ENCODE measurements at places on chromosomes 13 and 19.
A peak's percentile ranks its signal among the peaks of the same experiment; 100 is the strongest.

DNA sequence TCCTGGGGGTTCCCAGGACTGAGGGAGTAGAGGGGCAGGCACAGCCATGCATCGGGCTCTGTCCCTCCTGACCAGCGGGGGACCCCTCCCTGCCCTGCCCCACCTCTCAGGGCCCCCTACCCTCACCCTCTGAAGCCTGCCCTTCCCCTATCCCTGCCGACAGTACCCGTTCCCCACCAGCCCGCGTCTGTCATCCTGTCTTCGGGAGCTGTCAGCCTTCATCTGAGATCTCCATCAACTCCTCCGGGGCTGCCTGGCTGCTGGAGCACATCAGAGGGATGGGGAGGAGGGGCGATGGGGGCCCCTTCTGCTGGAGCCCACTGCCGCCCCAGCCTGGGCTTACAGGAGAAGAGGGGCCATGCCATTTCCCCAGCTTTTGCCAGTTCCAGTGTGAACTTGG lies 6.2 kb upstream of the SHD start:
- no peak for DNase-seq

DNA sequence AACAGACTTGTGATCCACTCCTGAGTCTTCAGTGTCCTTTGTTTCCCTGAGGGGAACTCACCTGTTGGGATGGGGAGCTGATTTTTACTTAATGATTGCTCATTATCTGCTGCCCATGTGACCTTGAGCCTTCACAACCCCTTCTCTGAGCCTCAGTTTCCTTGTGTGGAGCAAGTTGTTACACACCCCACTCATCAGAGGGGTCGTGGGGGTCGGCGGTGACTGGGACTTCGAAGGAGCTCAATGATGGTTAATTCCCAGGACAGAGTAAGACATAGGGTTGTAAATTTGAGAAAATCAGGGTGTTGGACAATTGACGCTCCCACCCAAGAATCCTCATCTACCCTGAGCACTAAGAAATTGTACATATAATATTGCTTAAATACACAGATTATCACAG lies 13.5 kb downstream of the LILRA5 start:
- DNase-seq = no peak

DNA sequence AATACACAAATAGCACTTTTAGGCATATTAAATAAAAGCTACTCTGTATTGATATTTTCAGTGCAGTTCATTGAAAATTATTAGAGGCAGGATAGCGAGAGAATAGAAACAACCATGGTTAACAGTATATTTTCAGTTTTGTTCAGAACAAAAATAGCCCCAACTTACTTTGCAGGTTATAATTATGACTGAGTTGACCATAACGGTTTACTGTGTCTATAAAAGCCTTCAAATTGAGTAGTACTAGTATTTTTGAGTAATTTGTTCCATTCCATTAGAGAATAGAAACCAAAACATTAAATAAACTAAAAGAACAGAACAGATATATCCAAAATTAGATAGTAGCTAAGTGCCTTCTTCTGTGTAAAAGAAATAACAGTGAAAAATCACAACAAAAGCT lies 1108.4 kb upstream of the PCDH20 start:
- DNase-seq = no peak

DNA sequence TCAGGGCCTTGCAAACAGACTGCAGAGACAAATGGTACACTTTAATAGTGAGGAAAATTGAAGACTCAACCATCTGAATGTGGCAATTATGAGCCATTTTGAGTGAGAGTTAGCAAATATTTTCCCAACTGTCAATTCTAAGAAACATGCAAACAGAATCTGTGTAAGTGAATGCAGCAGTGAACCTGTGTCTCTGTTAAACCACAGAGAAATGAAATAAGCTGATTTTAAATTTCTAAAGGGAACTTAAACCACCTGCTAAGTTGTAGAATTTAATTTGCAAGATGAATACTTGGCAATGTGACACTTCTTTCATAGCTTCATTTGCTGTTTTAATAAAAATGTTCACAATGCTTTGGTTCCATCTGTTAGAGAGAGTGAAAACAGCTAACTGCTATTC lies 42.0 kb upstream of the TDRD3 start:
- no peak for DNase-seq

DNA sequence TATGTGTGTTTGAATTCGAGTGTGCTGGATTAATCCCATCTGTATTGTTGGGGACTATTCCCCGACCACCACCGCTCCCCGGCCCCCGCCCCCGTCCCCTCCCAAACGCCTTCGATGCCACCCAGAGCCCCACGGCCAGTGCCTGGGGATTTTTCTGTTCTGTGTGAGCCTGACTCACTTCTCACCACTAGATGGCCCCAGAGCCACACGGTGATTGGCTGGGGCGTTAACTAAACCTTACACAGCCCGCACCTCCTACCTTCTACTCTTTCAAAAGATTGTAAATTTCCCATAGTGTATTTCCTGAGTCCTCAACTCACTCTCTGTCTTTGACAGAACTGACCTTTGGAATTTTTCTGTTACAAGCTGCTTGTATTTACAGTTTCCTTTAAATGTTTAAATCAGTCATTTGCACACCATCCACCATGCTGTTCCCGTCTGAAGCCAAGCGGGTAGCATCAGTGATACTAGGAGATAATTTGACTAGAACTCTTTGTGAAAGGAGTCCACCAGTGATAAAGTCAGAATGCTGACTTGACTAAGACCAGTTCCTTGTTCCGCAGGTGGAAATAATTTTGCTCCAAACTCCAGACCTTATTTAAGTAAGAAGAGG lies 61.4 kb downstream of the RFX2 start:
- peak; percentile 70 for DNase-seq

- no peak for DNase-seq
Observed at GRCh38 chr13:37797631-37798030, 71.9 kb downstream of the TRPC4 start.

DNA sequence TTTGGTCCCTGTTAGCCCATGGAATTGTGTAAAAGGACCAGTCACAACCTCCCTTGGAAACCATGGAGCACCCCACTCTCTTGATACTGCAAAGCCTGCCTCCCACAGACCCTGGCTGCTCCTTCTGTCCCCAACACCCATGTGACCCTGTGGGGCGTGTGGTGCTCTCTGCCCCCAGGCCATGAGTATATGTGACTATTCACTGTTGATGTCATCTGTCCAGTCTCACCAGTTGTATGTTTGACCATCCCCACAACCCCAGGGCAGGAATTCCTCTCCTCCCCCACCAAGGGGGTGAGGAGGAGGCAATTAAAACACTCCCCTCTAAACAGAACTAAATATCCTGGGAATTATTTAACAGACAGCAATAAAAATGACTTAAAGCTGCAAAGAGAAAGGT lies 35.2 kb downstream of the KCTD15 start:
- no peak for DNase-seq

- DNase-seq = no peak
Observed at GRCh38 chr13:102325321-102325720, 76.5 kb downstream of the FGF14 start.

GRCh38 chr13:82221621-82222020 lies 1660.7 kb downstream of the SLITRK1 start:
- DNase-seq = no peak

DNA sequence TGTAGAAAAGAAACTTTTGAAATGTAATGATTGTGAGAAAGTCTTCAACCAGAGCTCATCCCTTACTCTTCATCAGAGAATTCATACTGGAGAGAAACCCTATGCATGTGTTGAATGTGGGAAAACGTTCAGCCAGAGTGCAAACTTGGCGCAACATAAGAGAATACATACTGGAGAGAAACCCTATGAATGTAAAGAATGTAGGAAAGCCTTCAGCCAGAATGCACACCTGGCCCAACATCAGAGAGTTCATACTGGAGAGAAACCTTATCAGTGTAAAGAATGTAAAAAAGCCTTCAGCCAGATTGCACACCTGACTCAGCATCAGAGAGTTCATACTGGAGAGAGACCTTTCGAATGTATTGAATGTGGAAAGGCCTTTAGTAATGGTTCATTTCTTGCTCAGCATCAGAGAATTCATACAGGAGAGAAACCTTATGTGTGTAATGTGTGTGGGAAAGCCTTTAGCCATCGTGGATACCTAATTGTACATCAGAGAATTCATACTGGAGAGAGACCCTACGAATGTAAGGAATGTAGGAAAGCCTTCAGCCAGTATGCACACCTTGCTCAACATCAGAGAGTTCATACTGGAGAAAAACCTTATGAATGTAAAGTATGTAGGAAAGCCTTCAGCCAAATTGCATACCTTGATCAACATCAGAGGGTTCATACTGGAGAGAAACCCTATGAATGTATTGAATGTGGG lies 19.3 kb downstream of the ZNF583 start:
- DNase-seq = no peak

DNA sequence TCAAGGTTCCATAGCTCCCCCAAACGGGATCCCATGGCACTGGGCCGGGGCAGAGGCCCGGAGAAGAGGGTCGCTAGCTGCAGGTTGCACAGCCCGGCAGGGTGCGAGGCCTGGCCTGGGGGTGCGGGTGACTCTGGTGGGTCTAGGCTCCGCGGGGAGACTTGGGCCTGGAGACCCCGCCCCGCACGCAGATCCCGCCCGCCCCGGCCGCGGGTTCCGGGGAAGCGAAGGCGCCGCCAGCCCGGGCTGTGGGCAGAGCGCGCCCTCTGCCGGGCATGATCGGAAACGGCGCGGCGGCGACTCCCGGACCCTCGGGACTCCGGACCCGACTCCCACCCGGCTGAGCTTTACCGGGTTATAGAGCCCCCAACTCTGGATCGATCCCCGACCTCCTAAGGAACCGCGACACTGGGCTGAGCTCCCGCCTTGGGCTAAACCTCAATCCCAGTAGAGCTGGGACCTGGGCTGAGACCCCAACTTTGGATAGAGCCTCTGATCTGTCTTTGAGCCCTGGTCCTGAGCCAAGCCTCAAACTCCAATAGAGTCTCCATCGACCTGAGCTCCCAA lies 3.1 kb upstream of the TNFAIP8L1 start:
- DNase-seq = peak; percentile 75

DNA sequence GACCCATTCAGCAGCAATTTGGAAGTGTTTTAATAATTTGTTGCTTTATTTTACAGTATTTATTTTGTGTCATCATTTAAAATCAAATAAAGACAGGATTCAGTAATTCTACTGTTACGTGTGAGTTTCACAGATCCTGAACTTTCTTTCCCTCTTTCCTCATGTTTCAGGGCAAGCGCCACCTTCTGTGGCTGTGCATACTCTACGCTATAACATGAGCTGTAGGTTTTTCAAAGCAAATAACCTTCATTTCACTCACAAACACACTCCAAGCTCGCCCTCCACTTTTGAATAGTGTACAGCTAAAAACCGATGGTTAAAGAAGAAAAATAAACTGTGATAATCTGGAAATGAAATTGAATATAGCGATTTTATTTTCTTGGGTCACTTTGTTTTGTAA lies 753.3 kb downstream of the OLFM4 start:
- DNase-seq = no peak

- DNase-seq = no peak
Observed at GRCh38 chr13:100493418-100493817, 95.2 kb downstream of the GGACT start.

GRCh38 chr19:30116984-30117555 lies 175.0 kb downstream of the URI1 start:
- DNase-seq = no peak

DNA sequence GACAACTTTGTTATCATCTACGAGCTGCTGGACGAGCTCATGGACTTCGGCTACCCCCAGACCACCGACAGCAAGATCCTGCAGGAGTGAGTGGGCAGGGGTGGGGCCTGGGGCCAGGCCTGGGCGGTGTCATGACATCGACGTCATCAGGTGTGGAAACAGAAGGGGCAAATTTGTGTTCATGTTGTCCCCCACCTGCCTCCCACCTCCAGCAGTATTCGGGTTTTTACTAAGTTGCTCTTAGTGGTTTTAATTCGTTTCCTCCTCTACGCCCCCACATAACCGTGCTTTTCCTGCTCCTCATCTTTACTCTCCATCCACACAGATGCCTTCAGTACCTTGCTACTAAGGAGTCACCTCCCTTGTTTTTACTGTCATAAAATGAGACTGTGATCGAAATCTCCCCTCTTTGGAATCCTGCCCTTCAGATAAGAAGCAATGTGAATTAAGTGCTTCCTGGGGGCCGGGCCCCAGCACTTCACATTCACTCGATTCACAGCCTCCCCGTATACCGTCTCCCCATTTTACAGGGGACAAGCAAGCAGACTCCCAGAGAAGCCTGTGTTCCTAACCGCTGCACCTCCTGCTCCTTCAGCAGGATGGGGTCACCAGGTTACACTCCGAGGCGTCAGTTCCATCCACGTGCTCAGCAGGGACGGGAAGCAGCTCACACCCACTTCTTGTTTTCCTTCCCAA lies 10.5 kb downstream of the AP1M1 start:
- no peak for DNase-seq

DNA sequence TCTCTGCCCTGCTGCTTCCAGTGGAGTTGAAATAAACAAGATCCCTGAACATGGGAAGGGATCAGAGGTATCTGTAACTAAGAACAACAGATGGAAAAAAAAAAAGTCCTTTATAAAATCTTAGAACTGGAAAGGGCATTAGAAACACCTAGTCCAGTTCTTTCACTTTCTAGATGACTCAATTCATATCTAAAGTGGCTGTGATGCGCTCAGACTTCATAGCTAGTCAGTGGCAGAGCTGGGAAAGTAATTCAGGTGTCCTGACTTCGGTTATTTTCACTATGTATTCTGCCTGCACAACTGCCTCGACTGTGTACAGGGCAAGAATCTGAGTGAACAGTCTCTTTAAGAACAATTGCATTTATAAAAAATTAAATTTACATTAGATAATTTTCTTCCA lies 151.8 kb upstream of the TMTC4 start:
- DNase-seq = no peak

DNA sequence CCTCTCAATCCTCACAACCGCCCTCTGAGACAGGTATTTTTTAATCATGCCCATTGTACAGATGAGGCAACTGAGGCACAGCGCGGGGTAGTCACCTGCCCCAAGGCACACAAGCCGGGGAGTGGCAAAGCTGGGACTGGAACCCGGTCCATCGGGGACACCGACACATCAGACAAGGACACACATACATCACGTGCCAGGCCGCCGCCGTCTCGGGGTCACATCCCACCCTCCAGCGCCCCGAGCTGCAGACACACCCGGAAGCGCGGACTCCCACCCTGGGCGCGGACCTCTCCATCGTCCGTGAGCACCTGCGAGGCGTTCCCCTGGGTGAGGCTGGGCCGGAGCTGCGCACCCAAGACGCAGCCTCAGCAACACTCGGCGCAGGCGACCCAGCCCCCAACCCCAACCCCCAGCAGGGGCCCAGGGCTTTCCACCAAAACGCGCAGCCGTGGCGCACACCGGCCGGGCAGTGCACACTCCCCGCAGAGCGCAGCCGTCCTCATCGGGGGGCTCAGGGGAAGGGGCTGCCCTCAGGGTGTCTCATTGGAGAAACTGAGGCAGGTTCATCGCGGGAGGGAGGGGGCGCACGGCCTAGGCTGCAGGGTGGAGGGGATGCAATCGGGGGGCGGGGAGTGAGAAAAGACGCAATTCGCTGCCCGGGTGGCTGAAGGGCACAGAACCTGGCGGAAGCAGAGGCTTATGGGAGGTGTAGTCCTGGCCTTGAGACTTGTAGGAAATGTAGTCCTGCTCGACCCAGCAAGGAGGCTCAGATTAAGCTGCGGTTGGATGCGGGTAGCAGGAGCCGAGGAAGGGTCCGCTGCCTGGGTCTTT lies 1.9 kb upstream of the LMTK3 start:
- peak; percentile 72 for DNase-seq

Data from stimulated activated CD4-positive, alpha-beta T cell treated with anti-CD3 and anti-CD28 coated beads, TNF-alpha, amount 100 ng/mL, for 24 hours (primary cell).